Activated CD8-positive, alpha-beta T cell treated with anti-CD3 and anti-CD28 coated beads, Interleukin-2, amount 10 ng/mL, durations not matched to agents 7 days and 5 days (primary cell): ENCODE measurements at places on chromosomes 6 and 20. TPM values are rescaled to one million over a fixed set of nuclear protein-coding genes. Genes with fewer than 3 reads are reported as not detected.

GRCh38 chr20:49280463-49281058 is 2.7 kb upstream of the ZNFX1 start:
- no peak for DNase-seq

- DNase-seq = no peak
Measured at GRCh38 chr6:3230900-3231246, 3.4 kb upstream of the TUBB2B start.

GRCh38 chr6:167722634-167723309 is 103.9 kb upstream of the AFDN start:
- DNase-seq = no peak

DNA sequence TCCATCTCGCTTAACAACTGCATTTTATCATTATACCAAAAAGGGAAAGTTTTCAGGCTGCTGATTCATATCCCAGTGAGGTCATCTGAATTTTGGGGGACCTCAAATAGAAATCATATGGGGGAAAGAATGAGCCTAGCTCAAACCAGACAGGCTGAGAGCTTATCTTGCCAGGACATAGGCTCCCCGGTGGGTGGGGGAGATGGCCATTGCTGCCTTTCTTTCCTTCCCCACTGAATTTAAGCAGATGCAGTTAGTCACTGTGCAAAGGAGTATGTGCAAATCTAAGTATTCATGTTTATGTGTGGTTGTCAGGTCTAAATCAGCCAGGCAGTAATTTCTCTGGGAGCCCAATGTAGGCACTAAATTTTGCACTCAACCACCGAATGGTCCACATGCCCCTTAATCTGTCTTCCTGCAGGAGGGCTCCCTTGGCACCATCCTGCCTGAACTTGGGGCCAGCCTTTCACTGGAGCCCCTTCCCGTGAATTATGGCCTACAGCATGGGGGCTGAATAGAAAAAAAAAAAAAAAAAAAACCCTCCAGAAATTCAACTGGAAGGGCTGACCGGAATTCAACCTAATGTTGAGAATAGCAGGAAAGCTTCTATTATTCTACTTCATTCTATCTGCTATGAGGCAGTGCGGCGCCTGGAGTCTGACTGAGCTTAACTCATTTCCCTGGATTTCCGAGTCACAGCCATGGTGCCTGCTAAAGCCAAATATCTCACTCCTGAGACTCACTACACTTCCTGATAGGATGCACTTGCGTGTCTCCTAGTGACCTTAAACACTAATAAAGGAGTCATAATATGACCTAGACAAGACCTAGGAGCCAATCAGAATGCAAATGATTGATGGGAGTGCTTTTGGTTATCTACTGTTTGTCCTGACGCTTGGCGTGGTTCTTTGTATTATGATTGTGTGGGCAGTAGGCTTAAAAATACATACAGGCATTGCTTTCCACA is 161.5 kb upstream of the HEY2 start:
- no peak for DNase-seq

- DNase-seq = no peak
Measured at GRCh38 chr6:151160929-151161757, 78.6 kb upstream of the AKAP12 start.

Gene TTBK1
- not detected for total RNA-seq

Gene PROKR2
- not detected for total RNA-seq

- no peak for DNase-seq
Measured at GRCh38 chr6:626236-626635, 30.7 kb downstream of the HUS1B start.

Gene GINS1
- total RNA-seq = 40.8 TPM

GRCh38 chr6:166610069-166610468 is 17.0 kb downstream of the RPS6KA2 start:
- no peak for DNase-seq

DNA sequence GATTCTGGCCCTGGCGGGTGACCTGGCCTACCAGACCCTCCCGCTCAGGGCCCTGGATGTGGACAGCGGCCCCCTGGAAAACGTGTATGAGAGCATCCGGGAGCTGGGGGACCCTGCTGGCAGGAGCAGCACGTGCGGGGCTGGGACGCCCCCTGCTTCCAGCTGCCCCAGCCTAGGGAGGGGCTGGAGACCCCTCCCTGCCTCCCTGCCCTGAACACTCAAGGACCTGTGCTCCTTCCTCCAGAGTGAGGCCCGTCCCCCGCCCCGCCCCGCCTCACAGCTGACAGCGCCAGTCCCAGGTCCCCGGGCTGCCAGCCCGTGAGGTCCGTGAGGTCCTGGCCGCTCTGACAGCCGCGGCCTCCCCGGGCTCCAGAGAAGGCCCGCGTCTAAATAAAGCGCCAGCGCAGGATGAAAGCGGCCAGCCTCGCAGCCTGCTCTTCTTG is 868 bp upstream of the SLC2A4RG start:
- peak; percentile 50 for DNase-seq

GRCh38 chr20:14197097-14197496 is 140.3 kb downstream of the FLRT3 start:
- no peak for DNase-seq

DNA sequence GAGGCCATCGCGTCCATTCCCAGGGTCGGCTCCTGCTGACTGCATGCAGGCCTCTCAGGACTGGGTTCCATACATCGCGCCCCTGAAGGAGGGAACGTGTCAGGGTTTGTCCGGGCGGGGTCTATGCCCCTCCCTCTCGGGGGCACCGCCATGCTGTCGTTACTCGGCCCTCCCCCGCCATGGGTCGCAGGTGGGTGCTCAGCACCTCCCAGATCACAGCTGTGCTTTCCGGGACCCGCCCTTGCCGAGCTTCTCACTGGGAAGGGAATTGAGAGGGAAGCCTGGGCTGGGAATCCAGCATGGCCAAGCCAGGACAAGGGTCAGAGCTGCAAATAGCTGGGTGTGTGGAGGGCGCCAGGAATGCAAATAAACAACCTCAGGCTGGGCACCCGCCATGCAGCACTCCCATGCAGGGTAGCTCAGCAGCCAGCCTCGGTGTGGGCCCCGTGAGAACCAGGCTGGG is at the start of gene FRMD1:
Gene FRMD1, minus strand, starts transcription at position 270 of the 463 bp plus-strand sequence. Its CDS starts 118 bp downstream, at position 152.
- DNase-seq = no peak

Gene SMIM8
- 8.6 TPM for total RNA-seq

GRCh38 chr20:13325033-13325432 is 104.0 kb downstream of the ISM1 start:
- DNase-seq = no peak

- DNase-seq = no peak
Measured at GRCh38 chr6:16198061-16198705, 40.2 kb upstream of the GMPR start.

Gene BPIFB4
- total RNA-seq = not detected

- no peak for DNase-seq
Measured at GRCh38 chr20:62595491-62595890, 46.8 kb upstream of the SLCO4A1 start.

Gene ERMARD
- total RNA-seq = 33.0 TPM

Gene MDFI
- not detected for total RNA-seq

Gene TBCC
- total RNA-seq = 26.7 TPM

Gene PKIG
- total RNA-seq = 2.1 TPM

Gene ARMH2
- total RNA-seq = 1.7 TPM

GRCh38 chr6:158170656-158171081 is 2.5 kb downstream of the GTF2H5 start:
- DNase-seq = no peak

Gene C6orf141
- total RNA-seq = 0.26 TPM

DNA sequence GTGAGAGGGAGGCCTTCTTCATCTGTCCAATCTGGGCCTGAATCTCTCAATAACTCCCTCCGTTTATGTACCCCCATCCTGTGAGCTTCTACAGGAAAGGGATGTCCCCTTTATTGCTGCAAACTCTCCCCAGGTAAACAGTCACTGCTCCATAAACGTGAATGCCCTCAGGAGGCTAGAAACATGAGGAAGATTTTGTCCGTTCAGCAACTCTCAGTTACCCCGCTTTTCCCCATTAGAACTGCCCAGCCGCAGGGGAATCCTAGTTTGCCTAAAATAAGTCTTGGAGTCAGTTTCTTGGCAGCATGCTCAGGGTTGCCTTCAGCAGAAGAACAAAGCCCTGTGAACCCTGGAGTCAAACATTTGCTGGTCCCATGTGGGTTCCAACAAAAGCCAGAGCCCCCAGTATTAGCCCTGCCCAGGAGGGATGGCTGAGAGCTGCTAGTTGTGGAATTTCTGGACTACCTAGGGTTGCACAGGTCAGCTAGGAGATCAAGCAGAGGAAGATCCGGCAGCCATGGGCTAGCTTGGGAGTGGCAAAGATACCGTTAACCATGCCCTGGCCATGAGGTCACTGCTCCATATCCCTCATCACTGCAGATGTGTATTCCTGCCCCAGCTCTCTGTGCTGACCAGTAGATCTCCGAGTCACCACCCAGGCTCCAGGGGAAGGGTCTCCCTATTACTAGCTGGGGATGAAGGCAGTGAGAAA is 640 bp downstream of the LRRN4 start:
- DNase-seq = no peak

Gene SAMD3
- 28.9 TPM for total RNA-seq

Gene TM9SF4
- total RNA-seq = 29.8 TPM

- DNase-seq = no peak
Measured at GRCh38 chr20:60232380-60232779, 274.2 kb downstream of the CDH26 start.

DNA sequence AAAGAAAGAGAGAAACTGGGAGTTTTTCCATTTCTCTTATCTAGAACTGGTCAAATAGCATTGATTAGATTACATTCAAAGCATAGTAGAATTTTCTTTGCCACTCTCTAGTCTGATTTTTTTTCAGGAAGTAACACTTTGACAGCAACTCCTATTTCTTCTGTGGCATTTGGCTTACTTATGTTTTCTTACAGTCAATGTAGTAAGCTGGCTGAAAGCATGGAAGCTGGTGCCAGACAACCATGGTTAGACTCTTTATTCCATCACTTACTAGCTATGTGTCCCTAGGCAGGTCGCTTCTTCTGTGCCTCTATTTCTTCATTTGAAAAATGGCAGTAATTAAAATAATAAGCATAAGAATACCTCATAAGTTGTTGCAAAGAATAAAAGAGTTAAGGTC is 54.2 kb upstream of the OPRM1 start:
- DNase-seq = no peak

DNA sequence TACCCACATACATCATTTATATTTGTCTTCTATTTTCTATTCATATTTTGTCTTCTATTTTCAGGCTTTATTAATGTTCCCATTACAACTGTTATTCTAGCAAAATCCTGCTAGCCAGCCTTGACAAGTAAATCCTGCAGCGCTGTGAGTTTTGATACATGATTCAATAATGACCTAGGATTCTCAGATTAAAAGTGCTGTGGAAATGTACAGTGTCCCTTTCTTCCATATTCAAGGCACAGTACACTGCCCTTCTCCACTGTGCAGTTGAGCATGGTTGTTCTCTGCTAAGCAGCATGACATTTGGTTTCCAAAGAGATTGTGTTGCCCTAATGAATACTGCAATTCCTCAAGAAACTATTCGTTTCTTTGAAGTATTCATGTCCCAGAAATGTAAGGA is 5.8 kb upstream of the HEY2 start:
- no peak for DNase-seq

Gene CNKSR3
- not detected for total RNA-seq

- DNase-seq = no peak
Measured at GRCh38 chr6:45467853-45468252, 90.1 kb upstream of the SUPT3H start.

DNA sequence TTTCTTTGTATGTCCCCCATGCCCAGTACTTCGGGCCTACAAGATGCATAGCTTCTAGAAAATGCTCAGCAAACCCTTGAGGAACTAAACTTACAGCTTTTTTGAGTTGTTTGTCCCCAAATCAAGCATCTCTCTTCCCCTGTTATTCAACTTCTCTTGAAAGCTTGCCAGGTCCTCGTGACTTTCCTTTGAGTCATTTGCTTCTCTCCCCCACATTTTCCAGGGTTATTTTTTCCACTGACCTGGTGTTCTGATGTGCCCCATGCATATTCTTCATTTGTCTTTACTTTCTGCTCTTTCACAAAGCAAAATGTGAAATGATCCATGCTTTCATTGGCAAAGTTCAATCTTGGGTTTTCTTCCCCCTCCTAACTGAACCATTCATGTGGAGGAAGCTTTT is 204.8 kb downstream of the TFAP2A start:
- DNase-seq = no peak

DNA sequence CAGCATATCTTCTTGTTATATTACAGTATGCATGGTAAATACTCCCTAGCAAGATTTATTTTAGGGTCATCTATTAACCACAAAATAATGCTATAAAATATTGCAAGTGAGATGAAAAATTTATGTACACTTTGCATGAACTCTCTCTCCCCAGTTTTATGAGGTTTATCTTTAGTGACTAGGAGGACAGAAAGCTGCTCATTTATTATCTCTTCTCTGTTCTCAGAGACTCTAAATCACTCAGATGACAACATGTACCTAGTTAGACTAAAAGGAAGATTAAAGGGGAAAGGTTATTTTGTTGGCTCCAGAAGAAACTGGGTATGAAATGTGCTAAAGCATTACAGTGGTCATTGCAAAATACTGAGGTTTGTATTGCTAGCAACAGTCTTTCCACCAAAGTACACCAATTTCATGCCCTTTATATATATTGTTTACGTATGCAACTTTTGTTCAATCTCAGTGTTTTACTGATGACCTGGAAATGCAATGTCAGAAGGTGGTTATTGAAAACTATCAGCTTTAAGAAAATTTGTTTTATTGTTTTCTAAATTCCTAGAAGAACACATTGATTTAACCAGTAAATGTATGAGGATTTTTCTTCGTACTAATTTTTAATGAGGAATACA is 11.8 kb downstream of the RFX6 start:
- DNase-seq = no peak
